Activated T-cell treated with anti-CD3 and anti-CD28 coated beads, Interleukin-2, amount 50 U/mL, for 4 hours (primary cell): ENCODE measurements at places on chromosomes 3 and 15. TPM values are rescaled to one million over a fixed set of nuclear protein-coding genes. Genes with fewer than 3 reads are reported as not detected.

The MYZAP gene
- 0.22 TPM for total RNA-seq

The PATL2 gene
- 3.6 TPM for total RNA-seq

The NDN gene
- 0.33 TPM for total RNA-seq

The IL5RA gene
- 0.35 TPM for total RNA-seq

DNA sequence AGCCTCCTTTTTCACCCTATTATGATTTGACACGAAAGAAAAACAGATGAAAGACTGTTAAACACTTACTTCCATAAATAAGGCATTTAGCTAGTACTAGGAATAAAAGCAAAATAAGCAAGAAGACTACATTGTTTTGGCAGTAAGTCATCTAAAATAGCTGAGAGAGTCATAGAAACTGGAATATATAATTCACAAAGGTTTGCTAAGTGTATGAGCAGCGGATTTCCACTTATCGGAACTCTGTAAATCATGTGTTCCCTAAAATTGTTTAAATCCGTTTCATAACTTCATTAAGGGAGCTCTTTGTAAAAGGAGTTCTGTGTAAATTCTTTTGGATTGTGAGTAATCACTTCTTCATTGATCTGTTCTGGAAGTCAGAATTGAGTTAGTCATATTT lies 202.5 kb upstream of the CBLB start:
- no peak for DNase-seq

DNA sequence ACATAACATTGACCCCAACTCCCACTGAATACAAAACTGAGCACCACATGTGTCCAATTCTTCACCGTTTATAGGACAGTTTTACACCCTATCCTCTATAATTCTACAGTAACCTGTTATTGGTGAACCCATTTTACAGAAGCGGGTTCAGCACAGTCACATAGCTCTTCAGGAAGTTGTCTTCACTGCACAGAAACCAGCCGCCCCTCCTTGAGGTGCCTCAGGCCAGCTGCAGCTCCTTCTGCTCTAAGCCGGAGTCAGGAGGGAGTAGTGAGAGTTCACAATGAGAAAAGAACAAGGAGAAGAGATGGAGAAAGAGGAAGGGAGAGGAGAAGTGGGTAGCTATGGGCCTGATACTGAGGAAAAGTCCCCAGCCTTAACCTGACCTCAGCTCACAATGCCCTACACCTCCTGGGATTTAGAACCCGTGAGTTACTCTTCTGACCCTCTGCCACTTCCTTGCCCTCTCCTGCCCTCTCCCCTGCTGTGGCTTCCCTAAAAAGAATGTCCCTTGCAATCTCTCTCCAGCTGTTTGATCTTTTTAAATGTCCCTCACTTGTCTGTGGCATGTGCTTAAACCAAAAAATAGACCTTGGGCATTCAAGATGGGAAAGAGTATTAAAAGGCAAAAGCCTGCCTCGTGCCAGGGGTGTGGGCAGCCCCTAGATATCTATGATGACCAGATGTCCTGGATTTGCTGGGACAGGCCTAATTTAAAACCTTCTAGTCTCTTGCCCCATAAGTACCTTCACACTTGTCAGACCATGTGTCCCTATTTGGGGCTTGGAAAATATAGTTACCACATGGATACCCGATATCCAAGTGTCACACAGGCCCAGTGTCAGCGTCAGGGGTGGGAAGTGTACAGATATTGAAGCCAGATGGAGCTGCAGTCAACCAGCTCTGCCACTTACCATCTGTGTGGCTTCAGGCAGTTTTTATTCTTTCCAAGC lies 71.3 kb upstream of the HES1 start:
- no peak for DNase-seq

- DNase-seq: no peak
Observed at GRCh38 chr15:64842986-64843561, 1.4 kb downstream of the PLEKHO2 start.

- no peak for DNase-seq
Observed at GRCh38 chr3:100796556-100796955, 87.3 kb downstream of the TFG start.

GRCh38 chr3:77887611-77888010 lies 847.7 kb downstream of the ROBO2 start:
- DNase-seq: no peak

DNA sequence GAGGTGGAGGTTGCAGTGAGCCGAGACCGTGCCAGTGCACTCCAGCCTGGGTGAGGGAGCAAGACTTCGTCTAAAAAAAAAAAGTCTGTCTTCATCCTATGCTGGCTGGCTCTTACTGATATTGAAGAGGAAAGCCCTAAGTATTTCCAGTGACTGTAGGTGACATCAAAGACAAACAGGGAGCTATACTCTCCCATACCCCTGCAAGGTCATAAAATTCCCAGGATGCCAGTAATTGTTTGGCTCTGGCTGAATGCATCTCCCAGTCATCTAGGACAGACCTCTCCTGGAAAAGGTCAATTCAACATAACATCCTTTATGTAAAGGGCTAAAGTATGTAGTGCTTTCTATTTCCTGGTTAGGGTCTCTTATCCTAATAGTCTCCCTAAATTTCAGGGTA lies 8.0 kb downstream of the ZBBX start:
- no peak for DNase-seq

DNA sequence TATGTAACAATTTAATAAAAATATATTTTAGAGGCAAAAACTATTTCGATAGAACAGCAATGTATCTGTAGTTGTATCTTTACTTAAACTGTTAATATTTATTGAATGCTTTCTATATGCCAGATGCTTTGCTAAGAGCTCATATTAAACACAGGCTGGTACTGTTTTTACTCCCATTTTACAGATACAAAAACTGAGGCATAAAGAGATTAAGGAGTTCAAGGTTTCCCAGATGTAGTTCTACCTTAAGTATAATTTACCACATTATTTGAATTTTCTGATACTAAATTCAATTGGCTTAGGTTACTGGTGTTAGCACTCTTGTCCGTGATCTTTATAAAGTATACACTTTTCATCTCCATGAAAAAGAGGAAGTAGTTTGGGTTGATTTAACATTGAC lies 149.8 kb downstream of the ROBO2 start:
- no peak for DNase-seq

DNA sequence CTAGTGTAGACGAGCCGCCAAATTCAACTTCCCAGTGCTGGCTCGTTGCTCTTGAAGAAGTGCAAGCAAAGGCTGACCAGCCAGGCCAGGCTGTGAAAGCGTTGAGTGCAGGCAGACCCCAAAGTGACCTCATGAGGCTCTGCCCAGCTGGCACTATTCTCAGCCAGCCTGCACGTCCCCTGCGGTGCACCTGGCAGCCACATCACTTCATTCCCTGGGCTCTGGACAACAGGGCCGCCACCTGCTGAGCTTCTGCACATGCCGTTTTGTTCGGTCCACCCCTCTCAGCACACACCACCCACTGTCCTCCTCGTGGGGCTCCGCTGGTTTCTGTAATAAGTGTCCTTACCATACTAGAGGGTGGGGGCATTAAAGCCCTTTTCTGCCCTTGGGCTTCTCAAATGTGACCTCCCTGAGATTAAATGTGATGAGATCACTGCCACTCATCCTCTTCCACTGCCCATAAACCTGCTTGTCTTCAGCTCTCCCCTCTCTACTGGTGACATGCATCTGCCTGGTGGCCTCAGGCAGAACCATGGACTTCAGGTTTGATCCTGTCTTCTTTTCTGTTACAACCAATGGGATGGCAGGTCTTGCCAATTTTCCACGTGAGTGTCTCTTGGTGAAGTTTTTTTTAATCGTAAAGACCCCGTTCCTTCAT lies 6.1 kb downstream of the RASGRF1 start:
- no peak for DNase-seq

DNA sequence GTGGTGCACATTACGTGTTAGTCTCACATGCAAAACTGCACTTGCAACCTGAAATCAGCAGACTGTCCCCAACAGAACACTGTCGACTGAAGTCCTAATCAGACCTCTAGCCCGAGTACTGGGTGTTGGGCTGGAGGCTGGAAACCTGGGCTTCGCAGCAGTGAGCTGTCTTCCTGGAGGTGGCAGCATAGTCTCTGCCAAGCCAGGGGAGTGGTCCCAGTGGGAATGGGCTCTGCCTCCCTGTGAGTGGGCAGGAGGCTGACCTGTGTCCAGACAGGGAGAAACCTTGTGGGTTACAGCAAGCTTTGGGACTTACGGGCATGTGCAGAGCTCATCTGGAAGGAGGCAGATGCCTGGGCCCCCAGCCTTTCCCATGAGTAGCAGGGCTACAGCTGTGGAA lies 38.2 kb upstream of the MYZAP start:
- DNase-seq: no peak

- no peak for DNase-seq
Observed at GRCh38 chr15:99963096-99963825, 230.0 kb upstream of the LYSMD4 start.

DNA sequence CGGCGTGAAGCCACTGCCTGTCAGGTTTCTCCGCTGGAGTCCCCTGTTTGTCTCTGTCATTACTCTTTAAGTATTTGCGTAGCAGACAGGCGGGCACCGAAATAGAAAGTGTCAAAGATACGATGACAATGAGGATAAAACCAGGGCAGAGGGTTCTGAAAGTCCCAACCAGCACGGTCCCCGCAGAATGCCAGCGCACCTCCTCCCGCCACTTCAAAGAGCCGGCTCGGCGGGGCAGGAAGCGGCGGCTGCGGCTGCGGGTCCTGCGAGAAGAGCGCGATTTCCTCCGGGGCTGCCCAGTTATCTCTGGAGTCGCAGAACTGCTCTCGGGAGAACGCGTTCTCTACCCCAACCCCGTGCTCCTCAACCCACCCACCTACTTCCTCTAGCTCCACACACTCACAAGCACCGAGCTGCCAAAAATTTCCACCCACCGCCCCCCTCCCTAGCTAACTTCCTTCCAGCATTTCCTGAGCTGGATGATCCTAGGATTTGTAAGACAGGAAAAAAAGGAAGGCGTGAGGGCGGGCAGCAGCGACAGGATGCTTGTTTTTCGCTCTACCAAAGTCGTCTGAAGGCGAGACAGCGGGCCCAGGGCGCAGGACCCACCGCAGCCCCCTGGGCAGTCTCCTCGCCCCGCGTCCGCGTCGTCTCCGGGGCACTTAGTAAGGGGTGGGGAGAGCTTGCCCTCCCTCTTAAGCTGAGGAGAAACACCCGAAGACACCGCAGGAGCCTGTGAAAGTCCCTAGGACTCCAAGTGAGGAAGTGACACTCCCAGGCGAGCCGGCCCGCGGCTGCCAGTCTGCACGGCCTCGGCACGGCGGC lies at the start of gene ARHGAP31:
Gene ARHGAP31, plus strand, starts transcription at position 513 of the 825 bp plus-strand sequence. CDS start 522 bp downstream, outside the sequence.
- DNase-seq: peak; percentile 81

DNA sequence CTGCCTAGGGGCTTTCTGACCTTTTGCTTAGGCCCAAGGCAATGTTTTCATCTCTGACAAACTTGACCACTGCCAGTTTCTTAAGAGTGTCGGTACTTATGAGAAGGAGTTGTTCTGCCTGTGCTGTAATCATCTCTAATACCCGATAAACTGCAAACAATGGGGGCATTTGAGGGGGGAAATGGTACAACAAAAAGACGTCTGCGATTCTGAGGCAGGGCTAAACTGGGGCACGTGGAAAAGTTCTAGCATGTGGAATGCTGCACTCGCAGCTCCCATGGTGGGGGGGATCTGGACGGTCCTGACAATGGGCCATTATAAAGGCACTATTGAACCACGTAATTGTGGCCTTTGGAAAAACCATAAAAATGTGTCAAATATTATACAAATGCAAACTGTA lies 73.1 kb upstream of the SAMMSON start:
- DNase-seq: no peak

DNA sequence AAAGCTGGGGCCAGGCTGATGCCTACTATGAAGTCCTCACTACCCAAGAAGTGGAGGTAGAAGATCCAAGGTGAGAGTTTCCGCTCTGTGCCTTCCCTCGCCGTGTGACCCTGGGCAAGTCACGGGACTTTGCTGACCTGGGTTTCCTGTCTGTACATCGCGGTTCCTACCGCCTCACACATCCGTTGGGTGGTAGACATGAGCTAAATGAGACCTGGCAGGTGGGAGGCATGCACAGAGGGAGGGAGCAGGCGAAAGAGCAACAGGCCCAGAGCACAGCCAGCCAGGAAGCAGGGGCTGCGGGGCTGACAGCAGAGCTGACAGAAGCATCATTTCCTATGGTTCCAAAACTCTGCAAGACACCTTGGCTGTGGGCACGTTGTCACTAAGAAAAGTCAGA lies 157.3 kb upstream of the BHLHE40 start:
- peak; percentile 71 for DNase-seq

DNA sequence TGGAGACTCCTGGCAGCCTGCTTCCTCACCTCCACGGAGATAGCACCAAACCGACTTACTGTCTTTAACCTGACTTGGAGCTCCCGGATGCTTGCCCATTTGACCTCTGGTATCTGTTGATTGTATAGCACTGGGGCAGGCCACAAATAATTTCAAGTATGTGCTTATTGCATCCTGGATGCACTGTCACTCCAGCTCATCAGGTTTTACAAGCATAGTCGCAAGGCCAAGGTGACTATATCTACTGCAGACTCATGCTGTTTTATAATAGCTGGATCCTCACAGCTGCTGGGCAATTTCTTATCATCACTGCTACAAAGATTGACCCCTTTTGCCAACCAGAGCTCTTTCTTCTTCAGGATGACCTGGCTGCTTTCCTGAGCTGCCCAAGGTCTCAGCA lies 45.6 kb downstream of the PEX5L start:
- no peak for DNase-seq

DNA sequence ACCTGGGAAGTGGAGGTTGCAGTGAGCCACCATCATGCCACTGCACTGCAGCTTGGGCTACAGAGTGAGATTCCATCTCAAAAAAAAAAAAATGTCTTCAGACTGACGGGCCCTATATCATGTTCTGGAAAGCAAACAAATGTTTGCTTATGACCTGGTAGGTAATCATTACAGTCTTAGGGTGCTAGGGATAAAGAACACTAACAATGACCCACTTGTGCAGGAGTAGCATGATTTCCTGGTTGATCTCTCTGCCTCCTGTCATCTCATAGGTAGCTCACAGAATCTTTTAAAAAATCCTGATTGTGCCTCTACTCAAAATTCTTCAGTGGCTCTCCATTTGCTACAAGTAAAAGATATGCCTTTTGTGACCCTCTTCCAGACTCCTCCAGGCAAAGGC lies 74.5 kb upstream of the TSPAN3 start:
- no peak for DNase-seq

- DNase-seq: no peak
Observed at GRCh38 chr15:42356851-42357250, 2.5 kb upstream of the CAPN3 start.

- no peak for DNase-seq
Observed at GRCh38 chr3:71962561-71963240, 177.8 kb upstream of the PROK2 start.

GRCh38 chr3:127408684-127409420 lies 121.0 kb upstream of the PRR20G start:
- no peak for DNase-seq

DNA sequence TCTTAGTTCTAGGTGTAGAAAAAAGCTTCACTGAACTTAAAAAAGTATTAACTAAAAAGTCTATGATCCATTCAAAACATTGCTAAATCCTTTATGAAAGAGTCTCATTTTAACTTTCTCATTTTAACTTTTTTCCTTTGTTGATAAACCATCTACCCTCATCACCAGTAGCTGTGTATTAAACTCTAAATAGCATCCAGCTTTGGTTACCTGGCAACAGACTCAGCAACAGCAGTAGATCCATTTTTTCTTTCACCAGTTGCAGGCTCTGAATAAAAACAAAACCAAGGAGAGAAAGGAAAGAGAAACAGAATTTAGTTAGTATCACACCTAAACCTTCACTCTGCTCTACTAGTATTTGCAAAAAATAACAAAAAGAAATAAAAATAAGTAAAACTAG lies 51.6 kb downstream of the TP53BP1 start:
- DNase-seq: no peak
